Hepatic stellate cell (primary cell): ENCODE measurements at places on chromosomes 5 and 9.

GRCh38 chr9:121368138-121368522, 1.9 kb downstream of the STOM start:
- no peak for DNase-seq

DNA sequence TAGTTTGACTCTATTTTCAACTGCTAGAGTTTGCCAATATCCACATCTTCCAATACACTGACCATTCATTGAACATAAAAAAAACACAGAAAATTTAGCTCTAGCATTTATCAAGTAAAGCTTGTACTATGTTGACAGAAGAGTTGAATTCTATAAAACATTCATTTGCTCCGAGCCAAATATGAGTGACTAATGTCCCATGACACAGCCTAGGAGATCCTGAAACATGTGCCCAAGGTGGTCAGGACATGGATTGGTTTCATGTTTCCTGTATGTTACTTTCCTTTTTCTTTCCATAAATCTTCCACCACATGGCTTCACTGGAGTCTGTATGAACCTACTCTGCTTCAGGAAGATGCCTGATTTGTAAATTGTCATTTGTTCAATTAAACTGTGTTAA, 122.4 kb upstream of the PRDM9 start:
- DNase-seq: no peak

DNA sequence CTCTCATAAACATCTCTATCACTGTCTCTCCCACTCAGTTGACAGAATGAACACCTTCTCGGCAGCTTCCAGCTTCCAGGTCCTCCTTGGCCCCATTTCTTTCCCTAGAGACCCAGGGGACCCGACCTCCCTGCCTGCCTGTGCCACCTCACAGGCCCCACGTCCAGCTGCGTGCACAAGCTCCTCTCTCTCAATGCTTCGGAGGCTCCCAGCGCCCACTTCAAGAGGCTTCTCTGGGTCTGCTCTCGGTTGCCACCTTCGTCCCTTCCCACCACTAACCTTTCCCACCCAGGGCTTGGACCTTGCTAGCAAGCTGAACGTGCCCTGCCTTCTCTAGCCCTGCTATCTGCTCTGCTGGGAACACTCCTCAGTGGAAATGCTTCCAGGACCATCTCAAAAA, 2.8 kb upstream of the N4BP3 start:
- peak; percentile 5 for DNase-seq

- DNase-seq: no peak
Observed at GRCh38 chr9:89666950-89667349, 62.1 kb downstream of the GADD45G start.

GRCh38 chr5:54325610-54326311, 15.4 kb upstream of the ARL15 start:
- DNase-seq: no peak

- no peak for DNase-seq
Observed at GRCh38 chr9:84137968-84138367, 157.4 kb downstream of the RMI1 start.

GRCh38 chr9:112111461-112111860, 63.6 kb downstream of the SUSD1 start:
- no peak for DNase-seq

- no peak for DNase-seq
Observed at GRCh38 chr9:95044731-95045508, 272.6 kb downstream of the FANCC start.

- no peak for DNase-seq
Observed at GRCh38 chr5:68739752-68740151, 354.1 kb upstream of the SLC30A5 start.

DNA sequence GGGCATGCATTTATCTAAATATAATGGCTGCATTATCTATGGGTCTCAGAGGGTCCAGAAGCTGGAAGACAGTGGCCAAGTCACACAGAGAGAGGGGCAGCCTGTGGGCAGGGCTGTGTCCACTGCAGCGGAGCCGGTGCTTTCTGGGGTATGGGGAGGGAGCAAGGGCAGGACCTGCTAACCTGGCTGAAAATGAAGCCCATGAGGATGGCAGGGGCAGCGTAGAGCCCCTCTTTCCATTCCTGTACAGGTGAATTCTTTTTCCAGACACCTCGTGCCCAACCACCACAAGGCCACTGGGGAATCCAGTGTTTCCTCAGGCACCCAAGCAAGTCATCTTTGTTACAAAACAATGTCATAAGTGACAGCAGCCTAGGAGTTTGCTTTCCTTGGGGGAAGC, 305.9 kb upstream of the IRX4 start:
- DNase-seq: no peak

DNA sequence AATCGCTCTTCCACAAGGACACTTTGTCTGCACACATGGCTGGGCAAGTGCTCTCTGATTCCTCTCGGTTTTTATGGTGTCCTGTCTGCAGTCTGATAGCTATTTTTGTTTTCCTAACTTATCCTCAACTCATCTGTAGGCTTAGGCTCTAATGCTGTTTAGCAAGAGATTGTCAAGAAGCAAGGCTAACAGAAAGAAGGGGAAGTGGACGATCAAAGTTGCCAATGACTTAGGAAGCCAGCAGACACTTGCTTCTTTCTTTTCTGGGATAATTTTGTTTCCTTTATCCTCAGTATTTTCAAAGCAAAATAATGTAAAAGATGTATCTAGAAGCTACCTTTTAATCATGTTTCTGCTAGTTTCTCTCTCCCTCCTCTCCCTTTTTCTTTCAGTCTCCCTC, 130.7 kb downstream of the PRKACG start:
- DNase-seq: no peak

DNA sequence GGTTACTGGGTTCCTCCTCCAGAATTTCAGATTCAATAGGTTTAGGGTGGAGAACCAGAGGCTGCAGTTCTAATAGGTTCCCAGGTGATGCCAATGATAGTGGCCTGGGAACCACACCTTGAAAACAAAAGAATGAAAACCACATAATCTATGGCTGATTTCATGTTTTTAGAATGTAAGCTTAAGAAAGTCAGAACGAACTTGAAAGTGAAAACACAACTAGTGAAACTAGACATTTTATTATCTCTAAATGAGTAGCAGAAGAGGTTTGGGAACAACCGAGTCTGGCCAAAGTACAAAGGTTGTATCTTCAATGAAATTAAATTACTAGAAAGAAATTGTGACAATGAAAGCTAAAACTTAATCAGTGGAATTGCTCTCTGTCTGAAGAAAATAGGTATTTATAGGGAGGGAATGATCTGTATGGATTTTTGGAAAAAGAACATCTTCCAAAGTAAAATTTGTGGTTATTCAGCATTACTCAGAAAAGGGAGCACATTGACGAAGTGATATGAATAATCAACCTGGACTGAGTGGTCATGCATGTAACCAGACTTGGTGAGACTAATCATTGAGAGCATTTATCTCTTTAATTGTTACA, 24.9 kb upstream of the CEP120 start:
- no peak for DNase-seq

GRCh38 chr5:33936004-33936380, 194 bp upstream of the RXFP3 start:
- DNase-seq: peak; percentile 81

- peak; percentile 97 for DNase-seq
Observed at GRCh38 chr5:368183-369084, 46.9 kb downstream of the AHRR start.

- DNase-seq: no peak
Observed at GRCh38 chr9:124594673-124595072, 87.5 kb upstream of the NR5A1 start.

DNA sequence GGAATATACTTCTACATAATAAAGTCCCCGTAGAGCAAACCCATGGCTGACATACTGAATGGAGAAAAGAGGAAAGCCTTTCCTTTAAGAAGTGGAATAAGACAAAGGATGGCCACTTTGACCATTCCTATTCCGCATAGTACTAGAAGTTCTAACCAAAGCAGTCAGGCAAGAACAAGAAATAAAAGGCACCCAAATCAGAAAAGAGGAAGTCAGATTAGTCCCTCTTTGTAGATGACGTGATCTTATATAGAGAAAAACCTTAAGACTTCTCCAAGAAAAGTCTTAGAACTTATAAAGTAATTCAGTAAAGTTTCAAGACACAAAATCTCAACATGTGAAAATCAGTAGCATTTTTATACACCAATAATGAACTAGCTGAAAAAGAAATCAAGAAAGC, 133.9 kb downstream of the GIN1 start:
- DNase-seq: no peak

- no peak for DNase-seq
Observed at GRCh38 chr5:125125031-125125823, 378.8 kb upstream of the ZNF608 start.

DNA sequence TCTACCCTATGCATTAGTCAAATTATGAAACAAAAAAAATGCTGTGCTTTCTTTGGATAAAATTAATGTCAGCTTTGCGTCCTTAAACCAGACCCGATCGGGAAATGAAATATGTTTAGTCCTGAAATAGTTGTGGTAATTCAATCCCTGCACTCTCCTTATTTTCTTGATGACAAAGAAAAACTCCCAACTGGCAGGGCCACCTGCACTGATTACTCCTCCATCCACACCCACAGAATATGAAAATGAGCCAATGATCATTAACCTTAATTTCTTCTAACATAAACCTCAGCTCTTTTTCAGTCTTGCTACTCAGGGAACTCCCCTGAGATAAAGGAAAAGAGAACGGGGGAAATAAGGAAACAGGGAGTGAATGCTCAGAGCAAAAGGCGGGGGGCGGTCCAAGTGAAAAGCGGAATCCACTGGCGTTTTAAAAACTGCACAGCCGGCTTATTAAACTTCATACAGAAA, 245.3 kb downstream of the BNC2 start:
- DNase-seq: no peak

DNA sequence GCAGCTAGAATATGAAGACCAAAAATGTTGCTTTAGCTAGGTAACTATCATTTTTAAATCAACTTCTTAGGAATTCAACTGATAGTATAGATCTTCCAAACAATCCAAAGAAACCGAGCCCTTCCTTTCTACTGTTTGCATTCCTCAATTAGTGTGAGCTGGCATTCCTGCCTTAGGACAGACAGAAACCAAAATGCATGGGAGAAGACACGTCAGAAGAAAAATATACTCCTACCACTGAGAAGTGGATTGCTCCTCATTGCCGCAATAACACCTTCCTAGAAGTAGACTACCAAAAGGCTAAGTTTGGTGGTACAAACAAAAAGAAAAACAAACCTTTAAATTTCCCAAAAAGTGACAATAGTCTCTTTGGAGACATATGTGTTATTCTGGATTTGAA, 440.0 kb downstream of the SEMA5A start:
- no peak for DNase-seq

DNA sequence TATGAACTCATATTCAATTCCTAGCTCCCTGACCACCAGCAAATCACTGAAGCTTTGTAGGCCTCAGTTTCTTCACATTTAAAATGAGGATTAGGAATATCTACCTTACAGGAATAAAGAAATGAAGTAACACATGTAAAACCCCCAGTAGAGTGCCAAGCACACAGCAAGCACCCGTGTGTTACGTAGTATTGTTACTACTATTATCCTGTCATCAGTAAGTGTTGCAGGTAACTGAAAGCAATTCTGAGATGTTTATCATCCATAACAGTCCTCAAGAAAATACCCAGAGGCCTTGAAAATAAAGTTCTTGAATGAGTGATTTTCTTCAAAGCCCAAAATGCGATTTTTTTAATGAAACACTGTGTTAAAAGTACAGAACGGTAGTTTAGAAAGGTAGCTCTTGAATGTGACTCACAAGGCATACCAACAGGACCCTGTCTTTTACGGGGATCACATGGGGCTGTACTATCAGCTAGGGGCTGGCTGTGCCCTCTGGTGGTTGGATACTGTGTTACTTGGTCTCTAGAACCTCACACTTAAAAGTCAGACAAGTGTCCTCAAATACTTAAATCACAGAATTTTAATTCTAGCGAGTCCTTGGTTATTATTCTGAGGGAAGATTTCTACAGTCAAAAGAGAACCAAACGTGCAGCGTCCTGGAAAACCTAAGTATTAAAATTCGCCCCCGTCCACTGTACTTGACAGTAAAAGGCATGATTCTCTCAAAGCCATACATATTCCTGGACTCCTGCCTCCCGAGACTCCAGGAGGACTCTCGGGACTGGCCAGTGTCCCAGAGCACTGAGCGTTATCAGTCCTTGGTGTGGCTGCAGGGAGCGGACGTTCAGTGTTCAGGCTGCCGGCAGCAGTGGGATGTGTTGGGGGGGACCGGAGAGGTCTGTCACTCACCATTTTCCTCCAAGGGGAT, 725 bp downstream of the NDUFB6 start:
- peak; percentile 79 for DNase-seq

- no peak for DNase-seq
Observed at GRCh38 chr9:38391278-38392118, 1.0 kb upstream of the ALDH1B1 start.

- DNase-seq: no peak
Observed at GRCh38 chr5:74408150-74409043, 232.1 kb downstream of the ENC1 start.

DNA sequence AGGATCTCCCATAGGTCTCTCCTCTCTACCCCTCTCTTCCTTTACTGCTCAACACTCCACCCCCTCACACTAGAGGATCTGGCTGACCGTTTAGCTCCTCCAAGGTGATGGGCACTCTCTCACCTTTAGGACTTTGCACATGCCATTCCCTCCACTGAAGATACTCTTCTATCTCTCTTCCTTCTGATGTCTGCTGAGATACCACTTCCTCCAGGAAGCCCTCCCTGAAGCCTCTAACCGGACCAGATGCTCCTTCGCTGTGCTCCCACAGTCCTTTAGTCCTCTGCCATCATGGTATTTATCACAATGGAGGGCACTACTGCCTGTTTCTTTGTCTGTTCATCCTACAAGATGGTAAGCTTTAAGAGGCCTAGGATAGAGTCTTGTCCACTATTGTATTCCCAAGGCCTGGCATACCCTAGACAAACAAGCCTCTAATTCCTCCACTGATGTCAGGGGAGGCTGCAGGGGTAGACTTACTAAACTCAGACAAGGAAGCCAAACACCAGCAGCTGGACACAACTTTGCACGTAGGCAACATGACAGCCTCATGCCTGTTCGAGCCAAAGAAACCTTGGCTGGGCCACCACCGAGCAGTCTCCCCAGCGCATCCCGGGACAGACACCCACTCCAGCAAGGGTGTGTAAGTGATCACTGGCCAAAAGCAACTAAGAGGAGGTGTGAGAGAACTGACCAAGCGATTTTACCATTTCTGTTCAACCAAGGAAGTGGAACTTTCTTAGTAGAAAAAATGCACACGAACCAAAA, 20.2 kb downstream of the ORM2 start:
- DNase-seq: no peak

- peak; percentile 35 for DNase-seq
Observed at GRCh38 chr5:134851307-134851923, 5.6 kb downstream of the C5orf24 start.

- DNase-seq: no peak
Observed at GRCh38 chr9:2496169-2496568, 125.4 kb upstream of the VLDLR start.

DNA sequence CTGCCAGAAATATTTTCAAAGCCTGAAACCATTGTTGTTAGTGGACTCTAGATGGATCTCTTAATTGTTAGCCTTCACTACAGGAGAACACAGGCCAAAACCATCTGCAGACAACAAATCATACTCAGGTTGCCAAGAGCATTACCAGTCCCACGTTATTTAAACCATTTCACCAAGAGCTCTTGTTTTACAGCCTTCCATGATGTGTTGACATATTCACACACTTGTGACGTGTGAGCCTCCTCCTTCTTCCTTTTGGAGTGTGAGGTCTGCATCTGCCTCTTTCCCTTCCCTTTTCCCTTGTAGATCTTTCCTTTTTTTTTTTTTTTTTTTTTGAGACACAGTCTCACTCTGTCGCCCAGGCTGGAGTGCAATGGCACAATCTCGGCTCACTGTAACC, 279.0 kb downstream of the AUH start:
- DNase-seq: no peak

- DNase-seq: no peak
Observed at GRCh38 chr5:44048276-44048984, 340.8 kb downstream of the FGF10 start.
